ENCODE measurements at places on chromosomes 13 and 19.

GRCh38 chr19:1172353-1173158 lies 1.5 kb downstream of the SBNO2 start:
- no peak for DNase-seq

DNA sequence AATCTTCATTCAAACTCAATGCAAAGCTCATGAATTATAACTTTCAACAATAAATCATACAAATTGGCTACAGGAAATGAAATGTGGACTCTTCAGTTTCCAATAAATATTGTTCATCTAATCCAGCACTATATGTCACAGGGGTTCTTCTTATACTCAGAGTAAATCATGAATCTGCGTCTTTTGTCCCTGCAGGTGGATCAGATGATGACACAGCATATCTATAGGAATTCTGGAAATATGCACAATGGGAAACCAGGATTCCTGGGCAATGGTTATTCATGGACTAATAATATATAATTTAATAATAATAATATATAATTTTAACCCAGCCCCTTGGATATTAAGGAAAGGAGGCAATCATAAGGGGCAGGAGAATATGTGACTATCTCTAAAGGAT lies 8.4 kb downstream of the ZNF573 start:
- no peak for DNase-seq

- peak; percentile 10 for DNase-seq
Measured at GRCh38 chr13:73754727-73755292, 379.4 kb downstream of the KLF12 start.

DNA sequence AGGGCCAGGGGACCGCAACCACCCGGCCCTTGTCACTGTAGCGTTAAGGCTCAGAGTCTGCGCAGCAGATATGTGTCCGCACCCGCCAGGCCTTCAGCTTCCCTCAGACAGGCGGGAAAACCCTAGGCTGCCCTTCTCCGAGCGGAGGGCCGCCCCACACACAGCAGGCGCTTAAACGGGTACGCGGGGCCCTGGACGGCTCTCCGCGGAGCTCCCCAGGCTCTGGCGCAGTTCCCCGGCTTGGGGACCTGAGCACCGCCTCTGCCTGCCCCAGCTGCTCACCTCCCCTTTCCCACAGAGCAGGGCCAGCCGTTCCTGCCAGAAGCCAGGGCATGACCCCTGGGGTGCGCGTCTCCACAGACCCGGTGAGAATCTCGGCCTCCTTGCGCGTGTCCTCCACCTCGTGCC lies 593 bp downstream of the ZNF135 start:
- no peak for DNase-seq

GRCh38 chr13:98577836-98578285 lies 954 bp upstream of the STK24 start:
- no peak for DNase-seq

DNA sequence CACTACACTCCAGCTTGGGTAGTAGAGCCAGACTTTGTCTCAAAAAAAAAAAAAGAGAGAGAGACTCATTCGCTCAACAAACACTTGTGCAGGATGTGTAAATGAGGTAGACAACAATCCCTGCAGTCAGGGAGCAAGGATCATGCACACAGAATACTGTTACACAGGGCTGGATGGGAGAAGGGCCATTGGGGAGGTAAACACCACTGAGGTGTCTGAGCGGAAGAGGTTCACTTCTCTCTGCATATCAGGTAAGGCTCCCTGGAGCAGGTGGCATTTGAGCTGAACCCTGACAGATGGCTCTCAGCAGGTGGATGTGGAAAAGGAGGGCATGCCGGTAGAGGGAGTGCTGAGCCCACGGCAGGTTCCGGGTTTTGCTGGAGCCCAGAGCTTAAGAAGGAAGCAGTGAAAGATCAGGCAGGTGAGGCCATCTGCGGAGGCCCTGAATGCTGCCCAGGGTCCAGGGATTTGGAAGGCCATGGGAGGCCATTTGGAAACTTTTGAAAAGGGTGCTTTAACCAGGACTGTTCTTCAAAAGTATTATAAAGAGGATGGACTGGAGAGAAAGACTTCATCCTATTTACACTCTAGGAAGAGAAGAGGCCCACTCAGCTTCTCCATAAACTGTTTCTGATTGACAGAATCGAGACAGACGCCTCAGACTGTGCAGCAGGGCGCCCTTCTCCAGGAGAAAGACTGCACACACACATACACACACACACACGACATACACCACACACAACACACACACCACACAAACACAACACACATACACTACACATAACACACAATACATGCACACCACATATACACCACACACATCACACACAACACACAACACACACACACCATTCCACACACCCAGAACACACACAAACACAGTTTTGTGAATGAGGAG lies 199.4 kb downstream of the USP12 start:
- DNase-seq, result no peak

DNA sequence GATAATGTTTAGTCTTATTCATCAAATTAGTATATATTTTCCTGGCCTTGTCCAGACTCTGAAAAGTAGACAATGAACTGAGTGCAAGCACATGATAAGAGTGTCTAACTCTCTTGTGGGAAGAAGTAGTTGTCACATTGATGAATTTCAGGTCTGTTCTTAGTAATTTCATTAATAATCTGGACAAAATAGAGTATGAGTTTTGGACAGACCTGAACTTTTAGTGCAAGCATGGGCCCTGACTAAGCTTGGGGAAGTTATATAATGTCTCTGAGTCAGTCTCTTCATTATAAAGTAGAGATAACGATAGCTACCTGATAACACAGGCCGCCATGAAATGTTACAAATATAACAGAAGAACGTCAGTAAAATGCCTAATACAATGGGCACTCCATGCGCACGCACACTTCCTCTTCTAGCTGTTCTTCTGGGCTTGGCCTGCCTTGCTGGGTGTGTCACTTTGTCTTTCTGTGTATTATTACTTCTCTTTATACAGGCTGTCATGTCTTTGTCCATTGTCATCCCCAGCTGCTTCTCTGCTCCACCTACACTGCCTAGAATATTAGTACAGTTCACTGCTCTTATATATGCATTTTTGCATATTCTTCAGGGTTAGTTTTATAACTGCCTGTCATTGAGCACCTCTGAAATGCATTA lies 129.1 kb upstream of the HTR2A start:
- no peak for DNase-seq

- no peak for DNase-seq
Measured at GRCh38 chr19:2164020-2164998, 576 bp downstream of the DOT1L start.

GRCh38 chr13:29956853-29957252 lies 106.4 kb upstream of the UBL3 start:
- no peak for DNase-seq

DNA sequence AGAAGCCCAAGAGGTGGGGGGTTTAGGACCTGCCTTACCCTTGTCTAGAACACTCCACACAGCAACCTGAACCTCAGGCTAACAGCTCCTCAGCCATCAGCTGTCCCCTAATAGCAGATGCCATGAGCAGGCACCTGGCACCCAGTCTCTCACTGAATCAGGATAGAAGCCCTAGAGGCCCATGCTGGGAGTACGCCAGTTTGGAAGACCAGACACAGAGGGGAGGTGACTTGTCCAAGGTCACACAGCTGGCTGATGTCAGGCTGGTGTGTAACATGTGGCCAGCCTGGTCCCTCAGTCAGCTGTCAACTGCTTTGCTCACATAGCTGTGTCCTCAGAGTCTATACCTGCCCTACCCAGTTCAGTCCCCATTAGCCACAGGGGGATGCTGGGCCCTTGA lies 12.8 kb upstream of the SAMD1 start:
- no peak for DNase-seq
